ENCODE measurements at places on chromosomes 6 and 20.
A peak's percentile ranks its signal among the peaks of the same experiment; 100 is the strongest.

- DNase-seq, result peak; percentile 86
These were observed 802 bp downstream of the HMGN3 start for GRCh38 chr6:79233611-79234149.

DNA sequence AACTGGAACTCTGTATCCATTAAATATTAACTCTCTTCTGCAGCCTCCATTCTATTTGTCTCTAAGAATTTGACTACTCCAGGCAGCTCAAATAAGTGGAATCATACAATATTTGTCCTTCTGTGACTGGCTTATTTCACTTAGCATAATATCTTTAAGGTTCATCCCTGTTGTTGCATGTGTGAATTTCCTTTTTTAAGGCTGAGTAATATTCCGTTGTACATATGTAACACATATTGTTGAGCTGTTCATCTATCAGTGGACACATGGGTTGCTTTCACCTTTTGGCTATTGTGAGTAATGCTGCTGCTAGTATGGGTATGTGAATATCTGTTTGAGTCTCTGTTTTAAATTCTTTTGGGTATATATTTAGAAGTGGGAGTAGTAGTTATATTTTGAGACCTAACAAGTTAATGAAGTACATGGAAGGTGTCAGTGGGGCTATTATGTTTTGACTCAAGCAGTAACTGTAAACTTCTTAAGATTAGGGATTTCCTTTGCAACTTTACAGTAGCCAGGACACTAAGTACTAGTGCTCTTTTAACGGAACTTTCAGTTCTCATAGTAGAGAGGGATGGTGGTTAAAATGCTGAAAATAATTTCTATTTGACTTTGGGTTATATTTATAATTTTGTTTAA is 29.7 kb upstream of the TMEM217 start:
- DNase-seq, result no peak

DNA sequence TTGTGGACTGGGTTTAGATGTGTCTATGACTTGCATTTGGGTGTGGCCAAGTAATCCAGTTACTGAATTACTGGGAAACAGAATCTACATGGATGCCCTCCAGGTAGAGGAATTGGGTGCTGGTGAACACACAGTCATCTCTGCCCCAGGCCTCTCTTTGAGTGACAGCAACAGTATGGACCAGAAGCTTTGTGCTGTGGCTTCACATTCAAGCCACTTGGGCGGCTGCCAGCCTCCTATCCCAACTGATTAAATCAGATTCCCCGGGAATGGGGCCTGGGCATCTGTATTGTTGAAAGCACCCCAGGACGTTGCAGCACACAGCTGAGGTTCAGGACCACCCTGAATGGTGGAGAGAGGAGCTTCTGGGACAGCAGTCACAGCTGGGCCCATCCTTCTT is 144.6 kb downstream of the DHX35 start:
- DNase-seq, result no peak

- DNase-seq, result no peak
These were observed 86.0 kb downstream of the UBE3D start for GRCh38 chr6:82979657-82980056.

DNA sequence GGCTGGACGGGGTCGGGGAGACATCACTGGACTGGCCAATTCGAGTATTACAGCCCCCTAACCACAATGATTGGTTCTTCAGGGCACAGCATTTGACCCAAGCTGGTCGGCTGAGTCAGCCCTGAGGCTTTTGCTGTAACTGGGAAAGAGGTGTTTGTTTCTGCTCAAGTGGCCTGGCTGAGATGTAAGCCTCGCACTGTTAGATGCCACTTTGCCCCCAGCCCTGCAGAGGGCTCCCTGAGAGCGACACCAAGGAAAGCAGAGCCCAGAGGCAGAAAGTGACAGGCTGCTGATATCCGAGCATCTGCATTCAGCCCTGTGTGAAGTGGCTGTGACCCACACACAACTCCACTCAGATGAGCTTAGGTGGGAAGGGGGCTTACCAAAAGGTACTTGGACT is 19.4 kb downstream of the ERGIC3 start:
- DNase-seq, result peak; percentile 47

GRCh38 chr6:167113047-167113754 is 9.7 kb upstream of the CCR6 start:
- DNase-seq, result no peak

DNA sequence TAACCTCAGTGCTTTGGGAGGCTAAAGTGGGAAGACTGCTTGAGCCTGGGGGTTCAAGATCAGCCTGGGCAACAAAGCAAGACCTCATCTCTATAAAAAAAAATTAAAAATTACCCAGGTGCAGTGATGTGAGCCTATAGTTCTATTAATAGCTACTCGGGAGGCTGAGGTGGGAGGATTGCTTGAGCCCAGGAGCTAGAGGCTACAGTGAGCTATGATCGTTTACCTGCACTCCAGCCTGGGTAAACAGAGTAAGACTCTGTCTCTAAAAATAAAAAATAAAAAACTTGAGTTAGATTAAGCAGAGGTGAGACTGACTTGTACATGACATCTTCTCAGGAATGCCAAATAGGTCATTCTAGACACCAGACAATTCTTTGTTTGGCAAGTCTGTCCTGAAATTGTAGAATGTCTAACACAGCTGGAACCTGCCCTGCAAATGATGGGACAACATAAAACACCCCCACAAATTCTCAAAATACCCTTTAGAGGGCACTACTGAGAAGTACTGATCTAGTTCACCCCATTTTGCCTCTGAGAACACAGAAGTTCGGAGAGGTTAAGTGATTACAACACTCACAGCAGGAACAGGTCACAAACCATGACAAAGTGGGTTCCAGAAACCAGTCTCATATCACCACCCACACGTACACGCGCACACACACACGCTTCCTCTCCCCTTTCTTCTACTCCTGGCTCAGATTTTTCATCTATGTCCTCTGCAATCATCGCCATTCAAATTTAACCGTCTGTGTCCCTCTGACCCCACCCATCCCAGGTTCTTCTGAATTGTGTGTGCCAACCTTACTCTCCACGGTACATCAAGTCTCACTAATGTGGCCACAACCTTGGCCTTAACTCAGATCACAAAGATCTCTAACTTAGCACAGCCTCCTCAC is 38.3 kb downstream of the ARHGAP18 start:
- peak; percentile 64 for DNase-seq

DNA sequence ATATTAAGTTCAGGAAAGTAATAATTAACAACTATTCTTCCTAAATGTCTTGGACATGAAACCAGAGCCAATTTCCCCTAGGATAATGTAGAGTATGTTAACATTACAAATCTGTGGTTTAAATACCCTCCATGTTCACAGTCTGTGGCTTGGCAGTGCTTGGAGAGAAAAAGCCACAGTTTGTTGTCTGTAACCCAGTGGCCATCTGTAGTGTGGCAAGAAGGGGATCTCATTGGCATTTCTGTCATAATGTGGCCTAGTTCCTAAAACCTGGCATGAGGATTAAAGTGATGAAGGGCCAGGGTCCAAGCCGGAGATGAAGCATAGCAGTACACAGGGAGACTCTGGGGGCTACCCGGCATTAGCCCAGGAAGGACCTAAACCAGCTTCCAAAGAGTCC is 31.2 kb downstream of the SYNE1 start:
- DNase-seq, result no peak

DNA sequence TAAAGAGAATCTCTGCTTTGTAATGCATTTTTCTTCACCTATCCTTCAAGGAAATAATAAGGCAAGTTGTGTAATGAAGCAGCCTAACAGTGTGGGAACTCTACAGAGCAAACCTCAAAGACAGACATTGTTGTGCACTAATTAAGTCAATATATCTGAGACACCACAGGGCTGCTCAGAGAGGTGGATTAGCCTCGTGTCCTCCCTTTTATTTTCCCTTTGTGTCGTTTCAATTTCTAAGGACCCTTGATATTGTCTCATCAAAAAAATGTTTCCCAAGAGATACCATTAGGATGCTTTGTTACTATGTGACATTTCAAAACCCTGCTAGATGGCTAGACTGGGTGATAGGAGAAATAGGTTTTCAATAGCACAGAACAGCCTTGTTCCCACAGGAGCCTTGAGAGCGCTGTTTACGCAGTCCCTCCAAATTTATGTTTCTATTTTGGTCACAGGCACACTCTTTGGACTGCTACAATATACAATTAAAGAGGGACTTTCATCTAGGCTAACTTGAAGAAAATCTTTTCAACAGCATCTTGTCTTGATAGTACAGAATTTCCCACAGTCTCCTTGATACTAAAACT is 23.1 kb downstream of the UBE3D start:
- no peak for DNase-seq

- DNase-seq, result peak; percentile 1
These were observed 111.2 kb downstream of the SCML4 start for GRCh38 chr6:107712665-107713551.

DNA sequence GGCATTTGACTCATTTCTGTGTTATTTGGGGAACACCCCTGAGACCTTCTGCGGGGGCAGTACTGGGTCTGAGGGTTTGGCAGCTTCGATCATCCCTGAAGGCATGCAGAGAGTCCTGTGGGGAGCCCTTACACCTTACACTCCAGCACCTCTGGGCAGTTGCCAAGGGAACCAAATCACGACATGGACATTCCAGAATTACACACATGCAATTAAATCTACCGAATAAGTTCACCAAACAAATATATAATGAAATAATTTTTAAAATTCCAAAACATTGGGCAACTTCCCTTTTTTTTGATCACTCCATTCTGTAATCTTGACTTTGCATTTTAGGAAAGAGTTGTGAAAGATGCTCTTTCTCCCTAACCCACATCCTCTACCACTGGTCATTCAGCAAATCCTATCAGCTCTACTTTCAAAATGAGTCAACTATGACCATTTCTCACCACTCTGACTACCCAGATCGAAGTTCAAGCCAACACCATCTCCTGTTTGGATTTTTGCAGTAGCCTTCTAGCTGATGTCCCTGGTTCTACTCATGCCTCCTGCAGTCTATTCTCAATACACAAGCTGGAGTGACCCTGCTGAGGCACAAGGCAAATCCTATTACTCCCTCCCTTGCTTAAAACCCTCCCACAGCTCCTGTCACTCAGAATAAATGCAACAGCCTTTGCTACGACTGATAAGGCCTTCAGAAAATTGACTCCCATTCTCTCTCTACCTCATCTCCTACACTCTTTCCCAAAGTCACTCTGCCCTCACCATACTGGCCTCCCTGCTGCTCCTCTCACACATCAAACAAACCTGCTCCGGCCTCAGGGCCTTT is 533.3 kb downstream of the HACE1 start:
- DNase-seq, result peak; percentile 37

All from pons (tissue), 1 donor.